ENCODE measurements at places on chromosomes 11 and 22.

DNA sequence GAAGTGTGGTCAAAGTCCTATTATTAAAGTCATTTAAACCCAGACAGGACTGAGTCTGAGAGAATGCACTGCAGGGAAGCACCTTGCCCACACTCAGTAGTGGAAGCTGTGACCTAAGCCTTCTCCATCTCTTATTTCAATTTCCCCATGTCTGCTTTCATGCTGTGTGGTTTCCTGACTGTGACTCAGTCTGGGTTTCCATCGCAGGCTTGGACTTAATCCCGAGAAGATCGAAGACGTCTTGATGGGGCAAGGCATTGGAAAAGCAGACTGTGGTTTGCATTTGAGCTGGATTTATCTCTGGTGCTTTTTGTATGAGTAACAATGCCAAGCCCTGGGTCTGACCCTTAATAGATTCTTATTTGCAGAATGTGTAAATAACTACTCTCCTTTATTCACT, 238.9 kb downstream of the NTM start:
- DNase-seq: no peak

DNA sequence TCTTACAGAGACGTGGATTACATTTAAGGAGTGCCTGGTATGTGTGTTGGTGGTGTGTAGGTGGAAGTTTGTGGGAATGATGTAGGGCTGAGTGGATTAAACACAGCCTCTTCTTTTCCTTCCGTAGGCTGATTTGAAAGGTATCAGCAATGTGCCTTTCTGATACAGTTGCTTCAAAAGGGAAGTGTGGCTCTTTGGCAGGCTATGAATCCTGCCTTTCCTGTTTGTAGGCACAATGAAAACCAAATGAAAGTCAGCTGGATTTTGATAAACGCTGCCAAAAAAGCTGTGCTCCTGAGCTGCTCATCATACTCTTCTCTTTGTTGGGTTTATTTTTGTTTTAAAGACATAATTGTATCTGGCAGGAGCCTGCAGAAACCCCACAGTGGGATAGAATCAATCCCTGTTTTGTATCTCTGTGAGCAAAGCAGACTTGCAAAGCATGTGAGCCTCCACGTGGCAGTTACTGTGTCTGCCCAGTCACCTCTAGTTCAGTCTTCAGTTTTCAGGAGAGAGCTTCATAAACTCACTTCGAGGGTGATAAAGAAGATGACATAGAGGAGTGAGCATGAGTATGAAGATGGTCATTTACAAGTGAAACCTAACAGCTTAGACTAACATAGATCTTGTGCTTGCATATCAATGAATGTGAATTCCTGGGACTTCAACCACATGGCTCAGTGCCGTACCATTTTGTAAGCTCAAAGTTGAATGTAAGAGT, 655.7 kb upstream of the KIRREL3 start:
- DNase-seq: no peak

GRCh38 chr11:44659641-44660040, 67.1 kb upstream of the TSPAN18 start:
- no peak for DNase-seq

GRCh38 chr11:87299041-87299481, 261.3 kb downstream of the TMEM135 start:
- no peak for DNase-seq

GRCh38 chr11:67492801-67493547, 10.1 kb downstream of the AIP start:
- no peak for DNase-seq

DNA sequence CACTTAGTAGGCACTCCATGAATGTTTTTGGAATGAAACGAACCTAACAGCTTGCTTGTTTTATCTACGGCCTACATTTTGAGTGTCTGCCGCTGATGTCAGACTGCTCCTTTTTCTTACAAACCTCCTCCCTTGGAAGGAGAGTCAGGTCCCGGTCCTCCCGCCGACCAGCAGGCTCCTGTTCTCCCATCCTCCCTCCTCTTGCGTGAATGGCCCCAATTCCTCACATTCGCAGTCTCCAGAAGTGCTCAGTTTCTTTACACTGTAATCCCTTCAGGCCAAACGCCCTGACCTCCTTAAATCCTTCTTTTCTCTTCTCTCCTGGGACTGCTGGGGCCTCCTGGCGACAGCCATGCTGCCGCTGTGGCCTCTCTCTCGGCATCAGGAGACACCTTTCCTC, 82.6 kb upstream of the CSNK2A3 start:
- no peak for DNase-seq
